Naive B cell (primary cell): ENCODE measurements at places on chromosomes 11 and 22.

DNA sequence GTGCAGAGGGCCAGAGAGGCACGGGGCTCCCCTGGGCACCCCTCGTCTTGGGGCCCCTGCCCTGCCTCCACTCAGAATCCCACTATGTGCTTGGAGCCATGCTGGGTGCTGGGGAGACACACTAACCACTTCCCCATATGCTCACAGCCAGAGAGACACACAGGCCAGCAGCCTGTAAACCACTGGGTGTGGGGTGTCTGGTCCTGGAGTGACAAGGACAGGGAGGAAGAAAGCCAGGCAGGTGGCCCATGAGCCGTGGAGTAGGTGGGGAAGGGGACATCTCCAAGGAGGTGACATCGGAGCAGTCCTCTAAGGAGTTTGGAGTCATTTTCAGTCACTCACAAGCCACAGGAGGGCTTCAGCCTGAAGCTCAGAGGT, 58.9 kb downstream of the CDKN1C start:
- DNase-seq = no peak
- H3K36me3 ChIP-seq = peaks cover 35% of the 10 kb centered on the region
- no peak overlapping the region for H3K27ac ChIP-seq
- peaks cover 15% of the 10 kb centered on the region for H3K27me3 ChIP-seq
- H3K4me3 ChIP-seq = no peak overlapping the region

DNA sequence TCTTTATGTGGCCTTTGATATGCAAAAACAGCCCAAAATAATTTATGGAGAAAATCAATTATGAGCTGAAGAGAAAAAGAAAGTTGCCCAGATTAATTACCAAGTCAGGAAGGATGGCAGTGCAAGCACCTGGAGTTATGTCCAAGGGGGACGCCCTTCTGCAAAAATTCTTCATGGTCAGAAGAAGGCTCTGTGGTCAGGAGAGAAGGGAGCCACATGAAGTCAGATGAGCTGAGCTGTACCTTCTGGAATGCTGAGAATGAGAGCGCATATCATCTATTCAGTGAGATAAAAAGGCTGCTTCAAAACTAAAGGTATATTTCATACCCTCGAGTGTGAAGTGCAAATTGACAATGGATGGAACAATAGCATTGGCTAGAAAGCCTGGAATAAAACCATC, 607.4 kb downstream of the NTM start:
- DNase-seq = no peak
- no peak overlapping the region for H3K4me3 ChIP-seq
- no peak overlapping the region for H3K27ac ChIP-seq
- no peaks in the 10 kb centered on the region for H3K4me1 ChIP-seq
- no peaks in the 10 kb centered on the region for H3K36me3 ChIP-seq
- H3K27me3 ChIP-seq = no peaks in the 10 kb centered on the region

- no peak overlapping the region for H3K27ac ChIP-seq
- H3K4me3 ChIP-seq = no peak overlapping the region
- no peaks in the 10 kb centered on the region for H3K27me3 ChIP-seq
Measured at GRCh38 chr11:77346906-77347603, 45.6 kb upstream of the GDPD4 start.

DNA sequence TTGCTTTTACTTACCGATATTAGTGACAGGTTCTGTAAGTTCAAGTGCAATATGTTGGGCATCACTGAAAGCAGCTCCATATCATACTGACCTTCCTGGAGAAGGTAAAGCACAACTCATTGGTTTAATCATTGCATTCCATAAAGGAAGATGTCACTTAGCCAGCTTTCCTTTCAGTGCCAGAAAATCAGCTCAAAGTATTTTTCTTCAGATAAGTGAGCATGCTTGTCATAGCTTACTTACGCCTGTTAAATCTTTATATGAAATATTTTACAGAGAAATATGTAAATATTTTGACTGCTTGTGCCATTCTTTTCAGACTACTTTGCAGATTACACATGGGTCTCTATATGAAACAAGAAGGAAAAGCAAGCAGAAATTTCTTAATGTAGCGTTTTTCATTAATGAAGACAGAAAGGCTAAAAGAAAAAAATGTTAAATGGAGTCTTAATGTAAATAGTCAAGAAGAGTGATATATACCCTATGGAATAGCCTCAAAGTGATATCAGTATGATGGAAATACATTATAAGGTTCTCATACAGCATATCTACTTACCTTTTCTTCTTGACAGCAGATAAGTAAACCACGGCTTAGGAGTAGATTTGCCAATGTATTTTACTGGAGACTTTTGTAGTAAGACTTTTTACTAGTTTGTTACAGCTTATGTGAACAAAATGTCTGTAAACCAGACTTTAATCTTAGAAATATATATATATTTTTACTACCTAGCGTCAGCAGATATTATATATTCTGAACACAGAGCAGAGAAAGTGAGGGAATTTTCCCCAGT, 649.7 kb downstream of the METTL15 start:
- H3K27me3 ChIP-seq = no peaks in the 10 kb centered on the region
- H3K4me3 ChIP-seq = no peak overlapping the region
- H3K27ac ChIP-seq = no peak overlapping the region
- H3K36me3 ChIP-seq = no peaks in the 10 kb centered on the region
- no peak for DNase-seq

GRCh38 chr11:129917231-129917630, 21.9 kb upstream of the NFRKB start:
- H3K36me3 ChIP-seq = peaks cover 16% of the 10 kb centered on the region
- H3K4me1 ChIP-seq = no peaks in the 10 kb centered on the region
- H3K27ac ChIP-seq = no peak overlapping the region
- H3K4me3 ChIP-seq = no peak overlapping the region
- no peak for DNase-seq
- H3K27me3 ChIP-seq = no peaks in the 10 kb centered on the region
